ENCODE measurements at places on chromosomes 3 and 15. TPM values are rescaled to one million over a fixed set of nuclear protein-coding genes. Genes with fewer than 3 reads are reported as not detected.
A peak's percentile ranks its signal among the peaks of the same experiment; 100 is the strongest.

Gene SUCNR1
- total RNA-seq, result not detected

- DNase-seq, result no peak
Measured at GRCh38 chr3:170622369-170623159, 36.7 kb upstream of the SLC7A14 start.

DNA sequence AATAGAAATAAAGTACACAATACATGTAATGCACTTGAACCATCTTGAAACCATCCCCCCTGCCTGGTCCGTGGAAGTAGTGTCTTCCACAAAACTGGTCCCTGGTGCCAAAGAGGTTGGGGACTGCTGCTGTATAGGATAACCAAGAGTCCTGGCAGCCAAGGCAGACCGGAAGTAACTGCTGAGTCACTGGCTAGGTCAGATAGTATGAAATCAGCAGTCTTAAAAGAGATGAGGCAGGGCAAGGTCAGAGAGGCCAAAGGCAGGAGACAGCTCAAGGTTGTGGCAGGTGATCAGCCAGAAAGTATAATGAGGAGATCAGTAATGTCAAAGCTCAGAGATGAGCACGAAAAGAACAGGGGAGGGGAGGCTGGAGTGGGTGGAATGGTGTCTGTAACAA, 60.2 kb downstream of the MAP3K13 start:
- DNase-seq, result no peak

GRCh38 chr3:170751899-170752293, 118.1 kb downstream of the RPL22L1 start:
- no peak for DNase-seq

- peak; percentile 91 for DNase-seq
Measured at GRCh38 chr15:93477188-93477587, 388.2 kb upstream of the RGMA start.

- DNase-seq, result no peak
Measured at GRCh38 chr3:131553495-131554247, 50.9 kb upstream of the MRPL3 start.

DNA sequence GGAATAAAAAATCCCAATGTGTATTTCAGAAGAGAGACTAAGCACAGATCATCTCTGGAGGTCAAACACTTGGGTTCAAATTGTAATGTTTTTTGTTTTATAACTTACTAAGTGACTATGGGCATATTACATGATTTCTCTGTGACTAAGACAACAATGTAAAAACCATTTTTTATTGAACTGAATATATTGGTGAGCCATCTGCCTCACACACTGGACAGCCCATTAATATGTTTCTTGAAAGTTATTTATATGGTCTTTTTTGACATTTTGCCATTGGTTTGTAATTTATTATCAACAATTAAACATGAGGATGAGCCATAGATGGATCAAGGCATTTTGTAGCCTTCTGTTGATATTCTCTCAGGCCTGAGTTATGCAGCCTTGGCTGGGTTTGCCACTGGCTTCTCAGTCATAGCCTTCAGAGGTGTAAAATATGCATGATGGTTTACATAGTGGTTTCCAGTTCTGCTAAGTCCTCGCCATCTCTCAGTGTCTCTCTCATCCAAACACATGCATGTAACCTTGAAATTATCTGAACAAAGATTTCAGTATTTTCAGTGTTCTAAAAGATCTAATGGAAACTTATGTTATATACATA, 997.2 kb downstream of the DIPK2A start:
- no peak for DNase-seq

DNA sequence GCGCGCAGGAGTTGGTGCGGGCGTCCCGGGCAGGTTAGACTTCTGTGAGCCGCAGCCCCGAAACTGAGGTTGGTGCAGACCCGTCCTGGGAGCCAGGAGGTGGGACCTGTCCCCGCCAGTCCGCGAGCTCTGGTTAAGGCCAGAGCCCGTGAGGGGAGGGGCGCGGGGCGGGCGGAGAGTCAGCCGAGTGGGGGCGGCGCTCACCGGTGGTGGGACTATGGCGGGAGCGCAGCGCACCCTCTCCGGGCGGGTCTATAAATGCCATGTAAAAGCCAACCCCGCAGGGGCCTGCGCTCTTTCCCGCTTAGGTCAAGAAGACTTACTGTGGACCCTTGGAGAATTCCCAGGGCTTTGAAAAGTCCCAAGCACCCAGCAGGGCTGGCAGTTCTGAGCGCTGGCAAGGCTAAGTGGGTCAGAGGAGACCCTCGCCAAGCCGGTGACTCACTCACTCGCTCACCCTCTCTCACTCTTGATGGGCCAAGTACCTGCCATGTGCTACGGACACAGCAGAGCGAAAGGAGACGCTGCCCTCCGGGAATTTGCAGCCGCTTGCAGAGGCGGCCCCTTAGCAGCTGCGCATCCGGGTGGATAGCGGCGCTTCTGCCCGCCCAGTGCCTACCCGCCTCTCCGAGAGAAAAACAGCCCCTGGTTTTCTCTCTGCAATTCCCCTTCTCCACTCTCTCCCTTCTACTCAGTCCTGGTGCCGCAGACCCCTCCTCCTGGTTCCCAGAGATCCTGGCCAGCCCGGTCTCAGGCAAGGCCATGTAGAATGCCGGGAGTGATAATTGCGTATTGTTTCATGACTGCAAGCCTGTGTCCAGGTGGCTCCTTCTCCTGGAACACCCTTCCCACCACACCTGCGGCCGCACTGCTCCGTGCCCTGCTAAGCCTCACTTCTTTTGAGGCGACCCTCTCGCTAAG, at the start of gene ALDH1L1:
TSS of gene ALDH1L1 (minus strand) at position 110 of the 921 bp plus-strand sequence. CDS start 19,607 bp downstream, outside the sequence.
- DNase-seq, result peak; percentile 75

- no peak for DNase-seq
Measured at GRCh38 chr3:65018801-65019200, 331.0 kb upstream of the ADAMTS9 start.

Gene PRR23E
- total RNA-seq, result not detected

Gene CSPG4
- 3.6 TPM for total RNA-seq

- DNase-seq, result no peak
Measured at GRCh38 chr15:70283511-70283910, 185.8 kb upstream of the TLE3 start.

- DNase-seq, result no peak
Measured at GRCh38 chr3:145639003-145639606, 521.9 kb downstream of the PLOD2 start.

GRCh38 chr3:132211896-132212295, 105.3 kb upstream of the ACP3 start:
- no peak for DNase-seq

Gene TMCO5A
- not detected for total RNA-seq

Gene AAGAB
- 42.8 TPM for total RNA-seq

- DNase-seq, result peak; percentile 68
Measured at GRCh38 chr3:62374341-62375218, 1.2 kb upstream of the FEZF2 start.

DNA sequence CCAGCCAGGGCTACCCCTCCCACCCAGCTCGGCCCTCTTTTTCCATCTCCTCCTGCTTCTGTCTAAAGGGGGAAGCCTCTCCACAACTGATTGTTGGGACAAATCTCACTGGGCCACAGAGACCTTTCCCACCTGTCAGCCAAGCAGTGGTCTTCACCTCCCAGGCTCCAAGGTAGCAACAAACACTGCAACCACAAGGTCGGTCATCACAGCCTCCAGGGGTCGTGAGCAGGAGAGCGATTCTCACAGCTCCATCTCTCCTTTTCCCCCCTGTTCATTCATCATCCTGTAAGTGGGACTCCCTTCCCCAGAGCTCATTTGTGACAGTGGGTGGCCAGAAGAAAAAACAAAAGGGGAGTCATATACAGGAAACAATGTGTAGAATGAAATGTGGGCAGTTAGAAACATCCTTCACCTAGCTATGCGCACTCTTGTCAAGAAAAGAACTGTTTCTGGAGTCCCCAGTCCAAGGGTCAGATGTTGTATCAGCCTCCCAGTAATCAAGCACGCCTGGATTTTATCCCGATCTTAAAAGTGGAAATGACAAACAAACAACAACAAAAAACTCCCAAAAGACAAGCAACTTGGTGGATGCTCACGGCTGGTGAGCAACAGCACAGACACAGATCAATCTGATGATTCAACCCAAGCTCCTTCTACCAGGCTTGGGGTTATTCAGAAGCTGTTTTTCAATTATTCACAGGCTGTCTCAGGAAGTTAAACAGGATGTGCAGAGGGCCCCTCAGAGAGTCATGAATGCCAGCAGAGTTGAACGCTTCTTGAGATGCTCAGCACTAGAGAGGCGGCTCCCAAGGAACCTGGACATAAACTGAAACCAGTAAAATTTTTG, 22.4 kb downstream of the LYZL4 start:
- no peak for DNase-seq

Gene TMC3
- not detected for total RNA-seq

DNA sequence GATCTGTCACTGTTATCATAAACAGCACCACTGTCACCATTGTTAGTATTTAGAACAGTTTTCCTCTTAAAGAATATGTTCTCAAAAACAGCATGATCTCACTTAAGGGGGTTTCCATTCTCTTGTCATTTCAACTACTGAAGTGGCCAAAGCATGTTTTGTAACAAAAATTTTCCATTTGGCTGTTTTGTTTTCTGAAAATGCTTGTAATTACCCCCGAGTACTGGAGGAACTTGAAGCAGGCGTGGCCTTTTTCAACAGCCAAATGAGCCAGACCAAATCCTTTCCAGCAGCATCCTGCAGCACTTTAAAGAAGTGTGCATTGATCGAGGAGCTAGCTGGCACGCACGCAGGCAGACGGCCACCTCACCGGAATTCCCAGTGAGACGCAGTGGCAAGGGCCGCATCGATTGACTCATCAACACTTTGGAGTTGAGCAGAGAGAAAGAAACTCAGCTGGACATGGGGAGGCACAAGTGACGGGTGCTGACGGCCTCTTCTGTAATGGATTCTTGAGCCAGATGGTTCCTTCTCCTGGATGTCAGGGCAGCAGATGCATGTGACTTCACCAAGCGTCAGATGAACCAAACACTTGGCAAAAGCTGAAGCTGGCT, 234.3 kb upstream of the IGF1R start:
- no peak for DNase-seq

Gene IMPG2
- total RNA-seq, result not detected

- no peak for DNase-seq
Measured at GRCh38 chr15:71650603-71651002, 159.8 kb upstream of the NR2E3 start.

DNA sequence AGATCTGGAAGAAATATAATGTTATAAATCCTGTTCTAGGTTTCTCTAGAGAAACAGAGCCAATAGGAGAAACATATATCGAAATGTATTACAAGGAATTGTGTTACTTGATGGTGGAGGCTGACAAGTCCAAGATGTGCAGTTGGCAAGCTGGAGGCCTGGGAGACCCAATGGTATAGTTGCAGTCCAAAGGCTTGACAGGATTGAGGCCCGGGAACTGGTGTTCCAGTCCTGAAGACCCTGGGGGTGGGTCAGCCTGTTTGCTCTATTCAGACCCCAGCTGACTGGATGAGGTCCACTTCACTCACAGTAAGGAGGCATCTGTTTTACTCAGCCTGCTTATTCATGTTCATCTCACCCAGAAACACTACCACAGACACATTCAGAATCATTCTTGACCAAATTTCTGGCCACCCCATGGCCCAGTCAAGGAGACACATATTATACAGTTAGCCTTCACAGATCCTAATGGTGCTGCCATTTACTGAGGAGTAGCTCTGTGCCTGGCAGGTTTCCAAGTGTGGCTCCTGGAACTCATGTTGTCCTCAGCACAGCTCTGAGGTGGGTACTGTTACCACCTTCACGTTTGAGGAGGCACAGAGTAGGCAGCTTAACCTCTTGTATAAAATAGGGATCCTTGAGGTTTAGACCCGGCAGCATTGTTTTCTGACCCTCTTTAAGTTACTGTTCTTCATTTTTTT, 3.7 kb downstream of the TRAK1 start:
- no peak for DNase-seq

- DNase-seq, result no peak
Measured at GRCh38 chr15:22933641-22934061, 46.5 kb downstream of the CYFIP1 start.

Data from GM23338 (cell line).